ENCODE measurements at places on chromosomes 12 and 14. TPM values are rescaled to one million over a fixed set of nuclear protein-coding genes. Genes with fewer than 3 reads are reported as not detected.
A peak's percentile ranks its signal among the peaks of the same experiment; 100 is the strongest.

DNA sequence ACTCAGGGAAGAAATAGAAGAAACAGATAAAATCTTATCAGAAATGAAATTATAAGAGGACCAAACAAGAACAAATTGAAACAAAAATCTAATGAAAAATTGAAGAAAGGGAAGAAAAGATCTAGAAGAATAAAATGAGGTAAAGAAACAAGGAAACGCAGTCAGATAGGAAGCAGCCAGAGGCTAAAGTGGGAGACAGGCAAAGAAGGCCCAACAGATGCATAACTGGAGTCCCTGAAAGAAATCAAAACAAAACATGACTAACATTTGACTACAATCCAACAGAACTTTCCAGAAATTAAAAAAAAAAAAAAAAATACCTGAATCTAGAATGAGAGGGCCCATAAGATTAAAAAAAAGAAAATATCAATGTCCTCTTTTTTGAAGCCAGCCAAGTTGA is 65.6 kb downstream of the AMN start:
- no peaks in the 10 kb centered on the region for H3K4me1 ChIP-seq
- H3K36me3 ChIP-seq = peaks cover 5% of the 10 kb centered on the region
- no peak overlapping the region for H3K4me3 ChIP-seq
- H3K27me3 ChIP-seq = peaks cover 11% of the 10 kb centered on the region
- DNase-seq = no peak

The PTPRR gene
- not detected for total RNA-seq

- no peak for DNase-seq
- no peak overlapping the region for H3K27ac ChIP-seq
- peaks cover 4% of the 10 kb centered on the region for H3K4me1 ChIP-seq
- no peaks in the 10 kb centered on the region for H3K36me3 ChIP-seq
- H3K27me3 ChIP-seq = peaks cover 2% of the 10 kb centered on the region
- no peak overlapping the region for H3K4me3 ChIP-seq
Measured at GRCh38 chr14:74275241-74275841, 27.4 kb downstream of the ABCD4 start.

- H3K36me3 ChIP-seq = peaks cover 39% of the 10 kb centered on the region
- peak; percentile 97 for DNase-seq
- peaks cover 41% of the 10 kb centered on the region for H3K4me1 ChIP-seq
- peak within 1 kb of the TSS; percentile 99 for H3K4me3 ChIP-seq
Measured at GRCh38 chr12:120580787-120581723, at the start of gene POP5. Gene POP5, minus strand, starts transcription at chr12:120581402. Its CDS starts 40 bp downstream, at chr12:120581362.

The MANSC4 gene
- not detected for total RNA-seq

GRCh38 chr14:96056509-96057422 is 17.6 kb downstream of the C14orf132 start:
- DNase-seq = no peak
- H3K27me3 ChIP-seq = no peaks in the 10 kb centered on the region
- no peak overlapping the region for H3K27ac ChIP-seq
- no peak overlapping the region for H3K4me3 ChIP-seq
- no peaks in the 10 kb centered on the region for H3K36me3 ChIP-seq

DNA sequence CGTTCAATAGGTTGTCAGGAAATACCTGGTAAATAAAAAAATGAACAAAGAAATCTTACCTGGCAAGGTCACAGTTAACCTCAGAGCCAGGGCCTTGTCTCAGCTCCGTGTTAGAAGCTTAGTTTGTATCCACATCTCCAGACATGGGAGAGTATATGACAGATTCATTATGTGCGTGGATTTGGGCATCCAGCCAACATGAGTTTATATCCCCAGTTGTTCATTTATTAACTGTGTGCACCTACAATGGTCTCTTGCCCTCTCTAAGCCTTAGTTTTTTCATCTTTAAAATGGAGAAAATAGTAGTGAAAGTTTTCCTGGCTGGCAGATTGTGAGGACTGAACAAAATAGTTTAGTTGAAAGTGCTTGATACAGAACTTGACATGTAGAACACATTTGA is 437.8 kb downstream of the NPAS3 start:
- H3K4me3 ChIP-seq = no peak overlapping the region
- no peak overlapping the region for H3K27ac ChIP-seq
- no peak for DNase-seq
- no peaks in the 10 kb centered on the region for H3K27me3 ChIP-seq
- no peaks in the 10 kb centered on the region for H3K36me3 ChIP-seq

GRCh38 chr12:12072064-12072760 is 1.5 kb downstream of the BCL2L14 start:
- peaks cover 2% of the 10 kb centered on the region for H3K27me3 ChIP-seq
- H3K4me1 ChIP-seq = peaks cover 24% of the 10 kb centered on the region
- peak; percentile 71 for DNase-seq
- peak overlapping the region; percentile 84 for H3K4me3 ChIP-seq

Measured in activated CD8-positive, alpha-beta T cell treated with anti-CD3 and anti-CD28 coated beads, Interleukin-2, amount 10 ng/mL, durations not matched to agents 7 days and 5 days (primary cell).